ENCODE measurements at places on chromosomes 5 and 9.

GRCh38 chr5:12119657-12120056, 215.4 kb upstream of the CTNND2 start:
- H3K27ac ChIP-seq = no peak overlapping the region
- no peak overlapping the region for H3K4me3 ChIP-seq
- no peaks in the 10 kb centered on the region for H3K36me3 ChIP-seq
- H3K4me1 ChIP-seq = no peaks in the 10 kb centered on the region
- no peaks in the 10 kb centered on the region for H3K27me3 ChIP-seq

DNA sequence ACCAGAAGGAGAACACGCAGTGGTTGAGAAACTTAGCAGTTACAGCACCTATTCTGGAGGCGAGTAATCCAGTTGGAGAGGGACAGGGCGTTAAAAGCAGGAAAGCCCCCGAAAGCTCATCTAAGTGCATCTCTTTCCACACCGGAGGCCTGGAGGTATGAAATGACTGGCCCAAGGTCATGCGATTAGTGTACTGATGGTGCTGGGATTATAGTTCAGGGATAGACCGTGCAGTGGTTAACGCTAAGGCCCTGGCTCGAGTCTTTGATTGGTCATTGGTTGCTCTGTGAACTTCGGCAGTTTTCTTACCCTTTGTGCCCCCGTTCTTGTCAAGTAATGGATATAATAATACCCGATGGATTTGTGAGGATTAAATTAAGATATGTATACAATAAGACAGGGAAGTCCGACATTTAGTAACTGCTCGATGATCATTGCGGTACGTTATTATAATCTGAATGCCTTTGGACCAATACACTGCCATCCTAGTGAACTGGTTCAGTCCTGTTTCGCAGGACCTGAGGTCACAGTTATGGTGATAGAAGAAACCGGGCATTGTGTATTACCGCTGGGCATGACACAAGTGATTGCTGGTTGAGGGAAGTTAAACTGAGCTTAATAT, 960 bp downstream of the CANX start:
- H3K27ac ChIP-seq = peak overlapping the region; percentile 100
- no peaks in the 10 kb centered on the region for H3K27me3 ChIP-seq
- H3K4me1 ChIP-seq = peaks cover 20% of the 10 kb centered on the region
- H3K36me3 ChIP-seq = no peaks in the 10 kb centered on the region

DNA sequence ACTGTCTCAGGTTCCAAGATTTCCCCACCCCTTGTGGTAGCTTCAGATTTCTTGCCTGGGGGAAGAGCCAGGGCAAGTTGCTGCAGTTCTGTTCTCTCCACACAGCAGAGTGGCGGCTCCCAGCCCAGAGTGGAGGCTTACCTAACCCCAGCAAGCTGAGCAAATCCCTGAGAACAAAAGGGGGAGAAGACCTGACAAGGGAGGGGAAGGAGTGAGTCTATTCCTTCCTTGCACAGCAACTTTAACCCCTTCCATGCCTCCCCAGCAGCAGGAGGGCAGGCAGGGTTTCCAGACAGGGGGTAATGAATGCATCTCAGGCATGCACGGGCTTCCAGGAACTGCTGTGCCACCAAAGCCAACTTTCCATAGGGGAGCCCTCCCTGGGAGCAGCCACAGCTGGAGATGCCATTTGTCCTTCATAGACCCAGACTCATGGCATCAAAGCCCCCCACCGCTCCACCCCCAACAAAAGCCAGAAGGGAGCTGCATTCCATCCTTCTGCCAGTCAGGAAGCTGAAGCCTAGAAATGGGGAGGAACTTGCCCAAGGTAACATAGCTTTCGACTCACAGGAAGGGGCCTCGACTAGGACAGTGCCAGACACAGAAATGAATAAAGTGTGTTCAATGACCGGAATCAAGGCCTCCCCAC, 28.8 kb upstream of the FAT2 start:
- no peak overlapping the region for H3K4me3 ChIP-seq
- no peaks in the 10 kb centered on the region for H3K4me1 ChIP-seq
- no peak for DNase-seq
- H3K27me3 ChIP-seq = peaks cover 5% of the 10 kb centered on the region
- no peaks in the 10 kb centered on the region for H3K36me3 ChIP-seq

DNA sequence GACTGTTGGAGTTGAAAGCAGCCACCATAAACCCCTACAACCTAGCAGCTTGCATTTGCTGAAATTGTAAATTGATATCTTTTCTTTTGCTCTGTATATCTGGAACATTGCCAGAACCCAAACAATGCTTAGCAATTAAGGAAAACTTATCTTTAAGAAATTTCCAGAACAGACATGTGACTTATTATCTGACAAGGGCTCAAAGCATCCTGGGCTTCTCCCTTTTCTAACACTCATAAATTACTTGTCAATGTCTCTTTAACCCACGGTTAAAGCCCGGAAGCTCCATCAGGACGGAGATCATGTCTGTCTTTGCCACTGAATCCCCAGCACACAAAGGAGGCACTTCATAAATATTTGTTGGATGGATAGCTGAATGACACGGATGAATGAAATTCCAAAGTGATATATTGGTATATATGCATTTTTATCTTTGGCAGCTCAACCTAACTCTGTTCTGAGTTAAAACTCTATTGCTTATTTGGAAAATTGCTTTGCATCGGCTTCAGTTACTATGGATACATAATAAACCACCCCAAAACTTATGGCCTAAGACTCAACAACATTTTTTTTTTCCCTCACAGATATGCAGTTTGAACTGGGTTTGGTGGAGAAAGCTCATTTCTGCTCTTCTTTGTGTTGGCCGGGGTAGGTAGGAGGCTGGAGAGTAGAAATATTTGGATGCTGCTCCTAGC, 103.1 kb upstream of the CLINT1 start:
- no peaks in the 10 kb centered on the region for H3K4me1 ChIP-seq
- no peaks in the 10 kb centered on the region for H3K36me3 ChIP-seq

- peaks cover 14% of the 10 kb centered on the region for H3K4me1 ChIP-seq
- DNase-seq = no peak
- no peak overlapping the region for H3K4me3 ChIP-seq
- no peak overlapping the region for H3K27ac ChIP-seq
Measured at GRCh38 chr5:32190095-32190494, 16.0 kb upstream of the GOLPH3 start.

GRCh38 chr5:33362915-33363314, 77.8 kb upstream of the TARS1 start:
- DNase-seq = peak; percentile 38
- H3K27me3 ChIP-seq = no peaks in the 10 kb centered on the region
- H3K4me1 ChIP-seq = peaks cover 33% of the 10 kb centered on the region
- peak overlapping the region; percentile 45 for H3K27ac ChIP-seq
- no peaks in the 10 kb centered on the region for H3K36me3 ChIP-seq

DNA sequence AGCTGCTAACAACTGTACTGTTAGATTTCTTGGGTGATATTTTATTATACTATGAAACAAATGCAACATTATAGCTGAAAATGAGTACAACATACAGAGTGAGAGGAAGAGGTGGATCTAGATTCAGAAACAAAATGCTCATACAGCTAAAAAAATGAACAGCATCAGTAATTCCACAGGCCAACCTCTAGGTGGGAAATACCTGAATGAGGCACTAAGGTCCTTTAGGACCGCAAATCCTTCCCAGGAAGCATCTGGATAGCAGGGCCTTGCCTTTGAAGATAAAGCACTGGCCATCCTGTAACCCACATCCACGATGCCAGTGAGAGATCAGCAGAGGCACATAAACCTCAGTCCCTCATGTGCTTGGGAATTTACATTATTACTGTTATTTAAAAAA, 310.8 kb downstream of the YTHDC2 start:
- H3K27ac ChIP-seq = no peak overlapping the region
- no peaks in the 10 kb centered on the region for H3K36me3 ChIP-seq
- no peaks in the 10 kb centered on the region for H3K27me3 ChIP-seq
- DNase-seq = no peak

GRCh38 chr9:124261736-124262648, 4.2 kb downstream of the NEK6 start:
- H3K27me3 ChIP-seq = no peaks in the 10 kb centered on the region
- H3K27ac ChIP-seq = peak overlapping the region; percentile 91
- peak overlapping the region; percentile 7 for H3K4me3 ChIP-seq
- H3K4me1 ChIP-seq = peaks cover 65% of the 10 kb centered on the region
- H3K36me3 ChIP-seq = no peaks in the 10 kb centered on the region

DNA sequence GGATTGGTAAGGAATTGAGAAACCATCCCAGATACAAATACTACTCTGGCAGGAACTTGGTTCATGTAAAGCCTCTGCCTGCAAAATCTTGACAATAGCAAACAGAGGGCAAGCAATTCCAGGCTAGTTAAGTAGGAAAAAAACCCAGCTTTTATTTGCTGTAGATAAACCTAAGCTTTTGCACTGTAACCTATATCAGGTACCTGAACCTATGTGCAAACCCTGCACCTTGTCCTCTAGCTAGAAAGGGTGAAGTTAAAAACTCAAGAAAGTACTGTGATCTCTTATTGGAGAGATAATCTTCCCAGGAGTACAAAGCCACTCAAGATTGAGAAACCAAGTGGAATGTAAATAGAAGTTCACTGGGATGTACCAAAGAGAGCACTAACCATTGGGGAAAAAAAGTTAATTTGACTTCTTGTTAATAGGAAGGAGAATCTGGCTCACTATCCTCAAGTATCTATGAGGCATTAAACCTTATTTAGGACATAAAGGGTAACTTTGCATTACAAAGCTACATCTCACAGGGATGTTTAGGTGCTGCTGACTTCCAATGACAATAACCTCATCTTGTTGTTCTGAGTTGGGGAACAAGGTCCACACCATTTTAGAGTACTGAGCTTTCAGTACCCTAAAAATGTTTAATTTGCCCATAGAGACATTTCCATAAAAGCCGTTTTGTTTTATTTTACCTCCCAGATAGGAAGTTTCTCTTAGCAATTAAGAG, 73.8 kb upstream of the PCA3 start:
- H3K4me1 ChIP-seq = peaks cover 43% of the 10 kb centered on the region
- H3K36me3 ChIP-seq = no peaks in the 10 kb centered on the region
- no peak for DNase-seq
- no peak overlapping the region for H3K4me3 ChIP-seq

- no peak overlapping the region for H3K27ac ChIP-seq
- H3K36me3 ChIP-seq = no peaks in the 10 kb centered on the region
- DNase-seq = no peak
- H3K4me3 ChIP-seq = no peak overlapping the region
Measured at GRCh38 chr5:60738461-60738860, 38.5 kb upstream of the DEPDC1B start.

DNA sequence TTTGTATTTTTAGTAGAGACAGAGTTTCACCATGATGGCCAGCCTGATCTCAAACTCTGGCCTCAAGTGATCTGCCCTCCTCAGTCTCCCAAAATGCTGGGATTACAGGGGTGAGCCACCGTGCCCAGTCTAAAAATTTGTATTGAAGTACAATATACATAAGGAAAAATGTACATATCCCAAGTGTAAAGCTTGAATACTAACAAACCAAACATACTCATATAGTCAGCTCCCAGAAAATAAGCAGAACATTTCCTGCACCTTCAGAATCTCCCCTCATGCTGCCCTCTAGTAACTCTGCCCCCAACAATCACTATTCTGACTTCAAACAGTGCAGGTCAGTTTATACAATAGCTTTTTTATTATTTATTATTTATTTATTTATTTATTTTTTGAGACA, 1.6 kb upstream of the NOL6 start:
- DNase-seq = no peak
- H3K36me3 ChIP-seq = peaks cover 8% of the 10 kb centered on the region
- no peaks in the 10 kb centered on the region for H3K27me3 ChIP-seq
- no peak overlapping the region for H3K27ac ChIP-seq
- no peak overlapping the region for H3K4me3 ChIP-seq

DNA sequence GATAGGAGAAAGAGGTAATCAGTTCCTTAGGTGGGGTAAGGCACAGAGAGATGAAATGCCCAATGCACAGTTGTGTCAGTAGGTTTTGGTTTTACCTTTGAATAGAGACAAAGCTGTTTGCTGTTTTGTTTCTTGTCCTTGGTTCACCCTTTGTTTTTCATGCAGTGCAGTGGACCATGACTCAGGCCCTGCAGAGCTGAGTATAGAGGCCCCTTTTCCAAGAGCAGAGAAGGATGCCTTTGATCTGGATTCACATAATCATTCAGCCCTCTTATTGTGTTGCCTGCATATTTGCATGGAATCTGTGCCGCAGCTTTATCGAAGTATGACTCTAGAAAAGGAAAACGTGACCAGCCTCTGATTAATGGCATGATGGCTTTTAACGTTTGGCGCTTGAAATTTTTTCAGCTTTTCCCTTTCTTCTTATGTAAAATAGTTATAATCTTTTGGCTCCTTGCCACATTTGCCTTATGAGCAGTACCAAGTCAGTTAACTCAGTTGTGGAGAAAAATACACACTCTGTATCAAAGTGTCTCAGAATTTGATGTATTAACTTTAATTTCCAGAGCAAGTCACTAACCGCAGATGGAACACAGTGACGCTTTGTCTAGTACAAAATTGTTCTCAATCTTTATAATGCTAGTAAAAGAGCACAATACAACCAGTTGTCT, 197.6 kb downstream of the KDM4C start:
- H3K36me3 ChIP-seq = peaks cover 4% of the 10 kb centered on the region
- H3K4me1 ChIP-seq = peaks cover 4% of the 10 kb centered on the region
- no peak for DNase-seq
- H3K4me3 ChIP-seq = no peak overlapping the region

GRCh38 chr9:136762221-136762691, 2.1 kb downstream of the LCN15 start:
- H3K36me3 ChIP-seq = no peaks in the 10 kb centered on the region
- no peak overlapping the region for H3K27ac ChIP-seq
- H3K27me3 ChIP-seq = peaks cover 86% of the 10 kb centered on the region
- H3K4me3 ChIP-seq = no peak overlapping the region

DNA sequence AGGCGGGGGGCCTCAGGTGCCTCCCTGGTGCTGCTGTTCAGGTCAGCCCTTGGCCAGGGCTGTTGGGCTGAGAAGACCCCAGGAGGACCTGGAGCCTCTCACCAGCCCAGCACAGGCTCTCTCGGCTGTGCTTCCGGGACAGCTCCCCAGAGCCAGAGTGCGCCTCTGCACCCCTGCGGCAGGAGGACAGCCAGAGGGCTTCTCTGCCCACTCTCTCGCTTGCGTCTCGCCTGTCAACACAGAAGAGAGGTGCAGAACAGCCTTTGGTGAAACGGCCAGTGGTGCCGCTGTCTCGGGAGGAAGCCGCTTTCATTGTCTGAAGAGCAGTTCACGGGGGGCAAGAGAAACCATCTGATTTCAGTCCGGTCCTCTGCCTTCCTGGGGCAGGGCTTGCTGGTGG, 3.8 kb upstream of the NACC2 start:
- no peak overlapping the region for H3K4me3 ChIP-seq
- peaks cover 28% of the 10 kb centered on the region for H3K27me3 ChIP-seq
- no peaks in the 10 kb centered on the region for H3K4me1 ChIP-seq

- H3K36me3 ChIP-seq = no peaks in the 10 kb centered on the region
- H3K4me1 ChIP-seq = no peaks in the 10 kb centered on the region
- H3K27ac ChIP-seq = peak within 1 kb of the TSS; percentile 83
- DNase-seq = peak; percentile 82
Measured at GRCh38 chr5:149581192-149581861, at the start of gene ARHGEF37. Gene ARHGEF37 (plus strand): TSS chr5:149581498. CDS start chr5:149597770, 16,272 bp downstream.

GRCh38 chr5:152864447-152864846, 459.4 kb upstream of the NMUR2 start:
- H3K36me3 ChIP-seq = no peaks in the 10 kb centered on the region
- H3K27me3 ChIP-seq = no peaks in the 10 kb centered on the region
- no peaks in the 10 kb centered on the region for H3K4me1 ChIP-seq
- no peak overlapping the region for H3K27ac ChIP-seq
